ENCODE measurements at places on chromosomes 7 and 10.

- peak; percentile 54 for DNase-seq
Observed at GRCh38 chr10:114821915-114822443, 399 bp downstream of the FHIP2A start.

GRCh38 chr7:22801912-22802311, 20.7 kb downstream of the TOMM7 start:
- DNase-seq: no peak

DNA sequence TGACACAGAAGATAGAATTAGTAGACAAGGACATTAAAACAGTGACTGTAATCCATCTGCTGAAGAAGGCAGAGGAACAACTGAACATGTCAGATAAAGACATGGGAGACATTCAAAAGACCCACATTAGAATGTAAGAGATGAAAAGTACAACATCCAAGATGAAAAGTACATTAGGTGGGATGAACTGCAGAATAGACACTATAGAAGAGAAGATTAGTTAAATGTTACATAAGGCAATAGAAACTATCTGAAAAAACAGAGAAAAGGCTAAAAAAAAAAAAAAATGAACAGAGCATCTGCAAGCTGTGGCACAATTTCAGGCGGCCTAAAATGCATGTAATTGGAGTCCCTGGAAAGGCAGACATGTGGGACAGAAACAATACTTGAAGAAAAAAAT, 21.6 kb downstream of the NUB1 start:
- no peak for DNase-seq

DNA sequence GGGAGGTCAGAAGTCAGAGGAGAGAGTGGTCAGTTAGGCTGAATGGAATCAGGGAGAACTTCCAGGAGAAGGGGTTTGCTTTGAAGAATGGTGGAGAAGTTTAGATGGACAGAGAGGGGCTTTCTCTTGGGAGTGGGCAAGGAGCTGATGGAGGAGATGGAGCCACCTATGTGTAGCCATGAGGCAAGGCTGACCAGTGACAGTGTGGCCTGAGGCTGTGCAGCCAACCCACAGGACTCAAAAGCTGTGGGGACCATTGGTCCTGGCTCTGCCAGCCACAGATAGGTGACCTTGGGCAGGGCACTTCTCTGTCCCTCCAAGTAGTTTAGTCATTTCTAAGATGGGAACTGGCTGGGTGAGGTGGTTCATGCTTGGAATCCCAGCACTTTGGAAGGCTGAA, 18.7 kb downstream of the NEURL1 start:
- DNase-seq: no peak

- DNase-seq: no peak
Observed at GRCh38 chr10:19048489-19048888, at the start of gene MALRD1. Gene MALRD1 (plus strand): TSS chr10:19048801. CDS start chr10:19048939, 138 bp downstream.

GRCh38 chr7:70997261-70997660, 134.7 kb upstream of the GALNT17 start:
- DNase-seq: no peak

- DNase-seq: peak; percentile 37
Observed at GRCh38 chr7:964401-965231, 10.1 kb upstream of the ADAP1 start.

- DNase-seq: no peak
Observed at GRCh38 chr7:84982199-84982598, 204.7 kb downstream of the SEMA3D start.

GRCh38 chr10:26697922-26698608, 564 bp downstream of the PDSS1 start:
- DNase-seq: peak; percentile 23

GRCh38 chr7:159064121-159064815, 80.4 kb downstream of the VIPR2 start:
- no peak for DNase-seq

DNA sequence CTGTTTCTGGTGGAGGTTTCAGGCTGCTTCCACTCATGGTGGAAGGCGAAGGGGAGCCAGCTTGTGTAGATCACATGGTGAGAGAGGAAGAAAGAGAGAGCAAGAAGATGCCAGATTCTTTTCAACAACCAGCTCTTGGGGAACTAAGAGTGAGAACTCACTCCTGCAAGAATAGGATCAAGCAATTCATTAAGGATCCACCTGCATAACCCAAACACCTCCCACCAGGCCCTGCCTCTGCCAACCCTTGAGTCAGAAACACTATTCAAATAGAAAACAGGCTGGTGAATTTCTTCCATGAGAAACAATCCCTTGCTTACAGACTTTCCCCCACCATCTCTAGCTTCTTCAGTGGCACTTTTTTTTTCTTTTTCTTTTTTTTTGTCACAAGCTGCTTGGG, 317.2 kb downstream of the GPR158 start:
- no peak for DNase-seq

- peak; percentile 57 for DNase-seq
Observed at GRCh38 chr10:23399701-23400144, 39.2 kb upstream of the OTUD1 start.

DNA sequence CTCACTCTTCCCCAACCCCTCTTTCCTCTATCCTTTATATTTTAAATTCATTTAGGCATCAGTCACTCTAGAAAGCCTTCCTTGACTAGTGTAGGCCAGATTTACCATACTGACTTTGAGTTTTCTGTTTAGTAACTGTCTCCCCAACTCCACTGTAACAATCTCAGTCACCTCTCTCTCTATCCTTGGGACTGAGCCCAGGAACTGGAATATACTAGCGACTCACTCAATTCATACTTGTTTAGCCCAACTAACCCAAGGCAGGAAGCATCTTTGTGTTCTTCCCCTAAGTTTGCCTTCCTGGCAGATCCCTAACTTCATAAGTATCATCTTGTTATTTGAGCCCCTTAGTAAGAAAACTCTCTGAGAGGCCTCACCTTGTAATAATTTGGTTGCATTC, 19.1 kb downstream of the PLCE1 start:
- DNase-seq: no peak

- no peak for DNase-seq
Observed at GRCh38 chr7:135889823-135890222, 87.3 kb downstream of the MTPN start.

GRCh38 chr10:129410688-129411392, 56.2 kb upstream of the MGMT start:
- no peak for DNase-seq

- DNase-seq: no peak
Observed at GRCh38 chr10:44930904-44931620, 19.9 kb downstream of the TMEM72 start.

- peak; percentile 79 for DNase-seq
Observed at GRCh38 chr7:27640884-27641574, 21.7 kb downstream of the HIBADH start.

- peak; percentile 18 for DNase-seq
Observed at GRCh38 chr7:92404170-92404614, 43.1 kb upstream of the GATAD1 start.

DNA sequence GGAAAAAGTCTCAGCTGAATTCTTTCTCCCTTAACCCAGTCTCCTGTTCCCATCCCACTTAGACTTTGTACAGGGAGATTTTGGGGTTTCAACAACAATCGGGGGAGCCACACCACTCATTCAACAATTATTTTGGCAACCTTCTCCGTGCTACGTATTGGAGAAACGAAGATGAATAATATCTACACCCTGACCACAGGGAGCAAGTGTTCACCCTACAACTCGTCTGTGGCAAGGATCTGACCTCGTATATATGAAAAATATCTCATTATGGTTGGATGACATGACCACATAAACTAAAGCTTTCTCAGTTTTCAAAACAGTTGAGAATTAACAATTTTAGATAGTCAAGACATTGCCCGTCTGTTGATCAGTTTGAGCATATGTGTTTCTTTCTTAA, 302.1 kb downstream of the CACNA2D1 start:
- peak; percentile 8 for DNase-seq

- peak; percentile 53 for DNase-seq
Observed at GRCh38 chr7:636396-636795, 90.1 kb upstream of the DNAAF5 start.

DNA sequence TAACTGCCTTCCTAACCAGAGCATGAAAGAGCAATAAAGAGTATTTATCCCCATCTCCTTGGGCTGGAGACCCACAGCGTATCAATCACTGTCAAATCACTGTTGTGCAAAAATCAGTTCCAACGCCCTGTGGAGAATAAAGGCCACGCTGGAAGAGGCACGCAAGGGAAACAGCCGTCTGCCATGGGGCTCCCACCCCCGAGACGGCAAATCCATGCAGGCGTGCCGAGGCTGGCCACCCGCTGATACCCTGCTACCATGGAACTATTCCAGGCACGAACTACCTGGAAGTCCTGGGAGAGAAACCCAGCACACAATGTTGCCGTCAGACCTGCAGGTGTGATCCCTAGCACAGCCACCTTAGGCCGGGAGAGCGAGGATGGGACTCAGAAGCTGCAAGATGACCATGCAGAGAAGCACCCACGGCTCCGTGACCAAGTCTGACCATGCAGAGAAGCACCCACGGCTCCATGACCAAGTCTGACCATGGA, 185.3 kb downstream of the DIP2C start:
- DNase-seq: no peak

- no peak for DNase-seq
Observed at GRCh38 chr10:48469516-48470020, 135.3 kb downstream of the ARHGAP22 start.

GRCh38 chr7:138074121-138074520, 2.1 kb upstream of the AKR1D1 start:
- peak; percentile 33 for DNase-seq
